ENCODE measurements at places on chromosomes 7 and 10. TPM values are rescaled to one million over a fixed set of nuclear protein-coding genes. Genes with fewer than 3 reads are reported as not detected.

Gene RPEL1
- not detected for total RNA-seq

DNA sequence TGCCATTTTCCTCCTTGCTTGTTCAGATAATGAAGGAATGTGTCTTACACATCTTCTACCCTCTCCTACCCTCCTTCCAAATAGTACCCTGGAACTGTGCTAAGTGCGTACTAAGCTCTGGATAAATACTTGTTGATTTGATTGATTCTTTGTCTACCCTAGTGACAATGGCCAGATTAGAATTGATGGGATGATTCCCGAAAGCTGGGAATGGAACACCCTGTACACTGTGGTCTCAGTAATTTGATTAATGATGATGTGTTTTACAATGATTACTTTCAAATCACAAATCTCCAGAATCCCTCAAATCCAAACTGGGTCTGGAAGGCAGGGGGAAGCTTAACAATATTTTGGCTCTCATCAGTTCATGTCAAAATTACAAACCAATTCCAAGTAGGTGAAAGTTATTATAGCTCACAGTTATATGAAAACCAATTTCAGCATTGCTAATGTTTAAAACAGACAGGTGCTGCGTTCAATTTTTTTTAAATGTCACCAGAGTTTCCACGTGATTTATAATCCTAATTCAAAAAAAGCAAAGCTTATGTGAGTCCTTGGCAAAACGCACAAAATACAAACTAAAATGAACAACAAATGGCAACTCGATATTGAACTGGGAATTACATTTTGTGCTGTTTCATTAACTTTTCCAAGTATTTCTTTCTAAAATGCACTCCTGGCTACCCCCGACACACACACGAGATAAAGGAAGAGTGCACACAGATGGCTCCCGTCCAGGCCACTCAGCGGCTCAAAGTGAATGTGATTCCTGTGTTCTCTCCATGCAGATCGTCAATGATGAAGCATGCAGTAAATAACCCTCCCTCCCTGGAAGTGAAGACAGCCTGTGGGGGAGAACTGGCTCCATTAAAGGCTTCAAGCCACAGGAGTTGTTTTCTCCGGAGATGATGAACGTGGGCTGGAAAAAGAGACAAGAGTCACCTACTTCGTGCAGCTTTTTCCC is 21.7 kb upstream of the ADRB1 start:
- H3K36me3 ChIP-seq = peaks cover 14% of the 10 kb centered on the region
- H3K4me3 ChIP-seq = no peak overlapping the region
- no peak overlapping the region for H3K27ac ChIP-seq
- DNase-seq = no peak

Gene CYP26C1
- not detected for total RNA-seq

- no peak for DNase-seq
- H3K4me3 ChIP-seq = no peak overlapping the region
- no peaks in the 10 kb centered on the region for H3K27me3 ChIP-seq
- H3K4me1 ChIP-seq = no peaks in the 10 kb centered on the region
These were observed 321.1 kb downstream of the PARD3 start for GRCh38 chr10:34494012-34494411.

Gene GPR158
- total RNA-seq = not detected

Gene CYP2C9
- total RNA-seq = not detected

DNA sequence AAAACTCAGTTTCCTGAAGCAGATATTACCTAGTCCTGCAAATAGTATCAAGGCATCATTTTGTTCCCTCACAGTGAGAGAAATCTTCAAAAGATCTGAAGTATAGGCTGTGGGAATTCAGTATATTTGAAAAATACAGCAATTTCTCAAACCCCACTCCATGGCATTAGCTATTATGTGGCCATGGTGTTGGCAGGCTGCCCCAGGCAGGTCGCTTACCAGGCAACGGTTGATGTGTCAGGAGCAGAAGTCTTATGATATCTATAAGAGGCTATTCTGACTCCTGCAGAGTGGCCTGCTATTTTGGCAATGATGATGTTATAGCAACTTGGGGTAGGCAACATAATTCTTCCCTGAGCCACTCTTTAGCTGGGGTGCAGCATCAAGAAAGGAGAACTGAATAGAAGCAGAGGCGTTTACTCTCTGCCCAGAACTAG is 187.9 kb downstream of the PLXDC2 start:
- no peak for DNase-seq
- no peaks in the 10 kb centered on the region for H3K4me1 ChIP-seq
- H3K27me3 ChIP-seq = no peaks in the 10 kb centered on the region
- no peak overlapping the region for H3K4me3 ChIP-seq

DNA sequence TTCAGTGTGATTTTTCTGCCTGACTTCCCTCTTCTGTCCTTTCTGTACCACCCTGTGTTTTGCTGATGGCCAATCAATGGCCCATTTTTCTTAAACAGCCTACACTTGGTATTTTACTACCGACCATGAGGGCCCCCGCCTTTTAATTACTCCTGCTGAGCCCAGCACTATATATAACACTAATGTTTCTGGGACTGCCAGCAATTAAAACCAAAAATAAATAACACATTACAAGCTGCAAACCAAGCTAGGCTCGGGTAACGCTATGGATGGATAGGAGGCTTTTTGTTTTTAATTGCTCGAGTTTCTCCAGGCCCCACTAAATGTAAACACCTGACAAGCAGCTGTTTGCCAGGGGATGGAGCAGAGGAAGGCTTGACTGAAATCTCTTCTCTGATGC is 915.4 kb upstream of the AUTS2 start:
- no peak overlapping the region for H3K4me3 ChIP-seq
- DNase-seq = no peak
- H3K4me1 ChIP-seq = no peaks in the 10 kb centered on the region
- H3K27me3 ChIP-seq = no peaks in the 10 kb centered on the region
- H3K36me3 ChIP-seq = no peaks in the 10 kb centered on the region

GRCh38 chr10:18508587-18508986 is 142.8 kb downstream of the NSUN6 start:
- no peaks in the 10 kb centered on the region for H3K27me3 ChIP-seq
- no peak overlapping the region for H3K27ac ChIP-seq
- H3K4me3 ChIP-seq = no peak overlapping the region
- no peak for DNase-seq

- no peaks in the 10 kb centered on the region for H3K4me1 ChIP-seq
- H3K27ac ChIP-seq = no peak overlapping the region
- H3K4me3 ChIP-seq = no peak overlapping the region
- no peak for DNase-seq
These were observed 38.6 kb downstream of the NEBL start for GRCh38 chr10:20858292-20859124.

- peak overlapping the region; percentile 92 for H3K27ac ChIP-seq
- peaks cover 46% of the 10 kb centered on the region for H3K4me1 ChIP-seq
- DNase-seq = no peak
- no peaks in the 10 kb centered on the region for H3K36me3 ChIP-seq
- H3K4me3 ChIP-seq = no peak overlapping the region
These were observed 66.9 kb upstream of the STRIP2 start for GRCh38 chr7:129367349-129367699.

GRCh38 chr10:90421874-90422273 is 436.0 kb downstream of the HTR7 start:
- DNase-seq = no peak
- no peaks in the 10 kb centered on the region for H3K27me3 ChIP-seq

GRCh38 chr10:124356701-124357560 is 61.8 kb downstream of the OAT start:
- DNase-seq = no peak
- H3K36me3 ChIP-seq = no peaks in the 10 kb centered on the region
- no peak overlapping the region for H3K4me3 ChIP-seq
- no peak overlapping the region for H3K27ac ChIP-seq
- peaks cover 7% of the 10 kb centered on the region for H3K27me3 ChIP-seq
- peaks cover 11% of the 10 kb centered on the region for H3K4me1 ChIP-seq

DNA sequence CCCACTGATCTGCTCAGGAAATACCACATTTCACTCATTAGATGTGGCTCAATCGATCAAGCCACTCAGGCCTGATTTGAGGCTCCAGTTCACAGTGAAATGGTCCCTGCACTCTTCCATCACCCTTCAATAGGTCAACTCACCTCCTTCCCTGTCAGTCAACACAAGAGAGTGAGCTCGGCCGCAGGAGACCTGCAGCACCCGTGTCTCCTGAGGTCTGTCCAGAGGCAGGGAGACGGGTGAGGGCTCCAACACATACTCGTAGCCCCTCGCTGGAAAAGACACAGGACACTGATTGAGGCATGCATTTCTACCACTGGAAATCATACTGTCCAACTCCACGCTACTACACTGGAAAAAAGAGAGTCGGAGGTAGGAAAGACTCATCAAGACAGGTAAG is 7.1 kb downstream of the RCC1L start:
- H3K27ac ChIP-seq = no peak overlapping the region
- no peaks in the 10 kb centered on the region for H3K27me3 ChIP-seq
- H3K36me3 ChIP-seq = peaks cover 59% of the 10 kb centered on the region
- DNase-seq = no peak
- peaks cover 2% of the 10 kb centered on the region for H3K4me1 ChIP-seq

GRCh38 chr7:3236268-3236667 is 64.8 kb upstream of the SDK1 start:
- H3K4me1 ChIP-seq = no peaks in the 10 kb centered on the region
- H3K36me3 ChIP-seq = no peaks in the 10 kb centered on the region
- no peak overlapping the region for H3K4me3 ChIP-seq

GRCh38 chr10:71423901-71424300 is 27.2 kb downstream of the CDH23 start:
- H3K27ac ChIP-seq = no peak overlapping the region
- peaks cover 7% of the 10 kb centered on the region for H3K27me3 ChIP-seq
- DNase-seq = no peak
- no peak overlapping the region for H3K4me3 ChIP-seq

DNA sequence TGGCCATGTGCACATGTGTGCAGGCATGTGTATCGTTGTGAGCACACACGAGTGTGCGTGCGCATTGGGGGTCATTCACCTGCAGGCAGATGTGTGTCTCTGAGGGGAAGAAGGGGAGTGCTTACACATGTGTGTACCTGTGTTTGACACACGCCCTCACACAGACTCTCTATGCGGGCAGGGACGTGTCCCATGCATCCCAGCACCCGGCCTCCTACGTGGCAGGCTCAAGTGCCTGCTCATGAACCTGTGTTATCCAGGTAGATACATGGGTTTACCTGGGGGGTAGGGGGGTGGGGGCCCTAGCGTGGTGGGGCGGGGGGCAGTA is 18.6 kb downstream of the KCP start:
- H3K36me3 ChIP-seq = no peaks in the 10 kb centered on the region
- peaks cover 14% of the 10 kb centered on the region for H3K27me3 ChIP-seq
- H3K4me1 ChIP-seq = peaks cover 1% of the 10 kb centered on the region
- no peak overlapping the region for H3K27ac ChIP-seq
- no peak overlapping the region for H3K4me3 ChIP-seq

DNA sequence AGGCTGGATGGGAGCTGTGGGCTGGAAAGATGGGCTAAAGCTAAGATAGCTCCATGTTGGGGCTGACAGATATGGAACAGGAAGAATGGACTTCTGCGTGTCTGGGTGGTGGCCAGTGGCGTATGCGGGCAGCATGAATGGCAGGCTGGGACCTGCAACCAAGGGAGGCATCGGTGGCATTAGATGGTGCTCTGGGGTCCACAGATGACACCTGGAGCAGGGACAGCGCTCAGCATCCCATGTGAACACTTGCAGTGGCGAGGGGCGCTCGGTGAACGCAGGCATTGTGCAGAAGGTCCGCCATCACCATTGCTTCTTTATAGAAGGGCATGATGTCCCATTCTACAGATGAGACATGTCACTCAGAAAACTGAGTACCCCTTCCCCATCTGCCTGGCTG is 21.0 kb upstream of the SMARCD3 start:
- no peak overlapping the region for H3K27ac ChIP-seq
- H3K4me1 ChIP-seq = peaks cover 6% of the 10 kb centered on the region
- no peak overlapping the region for H3K4me3 ChIP-seq
- no peaks in the 10 kb centered on the region for H3K36me3 ChIP-seq
- H3K27me3 ChIP-seq = peaks cover 2% of the 10 kb centered on the region

GRCh38 chr7:12178317-12178716 is 32.8 kb upstream of the TMEM106B start:
- no peaks in the 10 kb centered on the region for H3K36me3 ChIP-seq
- no peak for DNase-seq
- no peaks in the 10 kb centered on the region for H3K4me1 ChIP-seq
- peaks cover 2% of the 10 kb centered on the region for H3K27me3 ChIP-seq
- H3K27ac ChIP-seq = no peak overlapping the region
- no peak overlapping the region for H3K4me3 ChIP-seq

DNA sequence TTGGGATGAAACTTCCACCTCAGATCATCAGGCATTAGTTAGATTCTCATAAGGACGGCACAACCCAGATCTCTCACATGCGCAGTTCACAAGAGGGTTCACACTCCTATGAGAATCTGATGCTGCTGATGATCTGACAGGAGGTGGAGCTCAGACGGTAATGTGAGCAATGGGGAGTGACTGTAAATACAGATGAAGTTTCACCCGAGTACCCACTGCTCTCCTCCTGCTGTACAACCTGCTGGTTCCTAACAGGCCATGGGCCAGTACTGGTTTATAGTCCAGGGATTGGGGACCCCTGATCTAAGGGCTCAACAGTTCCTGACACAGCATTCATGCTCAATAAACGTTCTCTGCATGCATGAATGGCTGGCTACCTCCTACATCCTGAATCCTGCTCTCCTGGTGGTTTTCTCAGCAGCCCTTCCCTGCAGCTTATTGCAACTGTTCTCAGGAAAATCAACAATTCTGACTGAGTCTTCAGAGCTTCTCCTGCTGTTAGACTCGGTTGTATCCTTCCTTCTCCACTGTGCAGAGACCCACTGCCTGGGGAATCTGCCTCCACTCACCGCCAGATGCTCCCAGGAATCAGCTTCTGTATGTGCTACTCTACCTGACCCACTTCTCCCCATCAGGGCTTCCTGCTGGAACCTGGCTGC is 17.4 kb downstream of the PDE6C start:
- no peak overlapping the region for H3K4me3 ChIP-seq
- no peak for DNase-seq
- H3K4me1 ChIP-seq = no peaks in the 10 kb centered on the region
- H3K27me3 ChIP-seq = peaks cover 5% of the 10 kb centered on the region
- H3K36me3 ChIP-seq = no peaks in the 10 kb centered on the region

DNA sequence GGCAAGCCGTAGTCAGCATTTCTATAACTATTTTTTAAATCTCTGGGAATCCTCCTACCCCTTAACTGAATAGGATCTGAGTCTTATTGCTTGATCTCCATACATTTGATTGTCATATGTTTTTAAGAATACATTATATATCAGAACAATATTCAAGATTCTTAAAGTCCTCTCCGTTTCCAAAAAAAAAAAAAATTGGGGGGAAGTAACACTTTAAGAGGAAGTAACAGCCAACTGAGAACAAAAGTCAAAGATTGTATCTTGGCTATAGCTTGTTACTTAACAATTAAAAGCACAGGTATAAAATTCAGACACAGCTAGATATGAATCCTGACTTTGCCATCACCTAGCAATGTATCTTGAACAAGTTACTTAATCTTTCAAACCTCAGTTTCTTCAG is 169.9 kb upstream of the ADO start:
- H3K4me1 ChIP-seq = peaks cover 28% of the 10 kb centered on the region
- H3K27ac ChIP-seq = no peak overlapping the region
- no peak overlapping the region for H3K4me3 ChIP-seq
- H3K36me3 ChIP-seq = peaks cover 2% of the 10 kb centered on the region

GRCh38 chr10:47049056-47049851 is 138.0 kb downstream of the PTPN20 start:
- H3K27ac ChIP-seq = no peak overlapping the region
- H3K36me3 ChIP-seq = no peaks in the 10 kb centered on the region
- H3K27me3 ChIP-seq = no peaks in the 10 kb centered on the region
- H3K4me1 ChIP-seq = peaks cover 7% of the 10 kb centered on the region
- no peak for DNase-seq
- no peak overlapping the region for H3K4me3 ChIP-seq

Data from activated CD4-positive, alpha-beta memory T cell treated with anti-CD3 and anti-CD28 coated beads, Interleukin-2, amount 10 ng/mL, durations not matched to agents 7 days and 5 days (primary cell).